ENCODE measurements at places on chromosomes 1 and 21. TPM values are rescaled to one million over a fixed set of nuclear protein-coding genes. Genes with fewer than 3 reads are reported as not detected.

DNA sequence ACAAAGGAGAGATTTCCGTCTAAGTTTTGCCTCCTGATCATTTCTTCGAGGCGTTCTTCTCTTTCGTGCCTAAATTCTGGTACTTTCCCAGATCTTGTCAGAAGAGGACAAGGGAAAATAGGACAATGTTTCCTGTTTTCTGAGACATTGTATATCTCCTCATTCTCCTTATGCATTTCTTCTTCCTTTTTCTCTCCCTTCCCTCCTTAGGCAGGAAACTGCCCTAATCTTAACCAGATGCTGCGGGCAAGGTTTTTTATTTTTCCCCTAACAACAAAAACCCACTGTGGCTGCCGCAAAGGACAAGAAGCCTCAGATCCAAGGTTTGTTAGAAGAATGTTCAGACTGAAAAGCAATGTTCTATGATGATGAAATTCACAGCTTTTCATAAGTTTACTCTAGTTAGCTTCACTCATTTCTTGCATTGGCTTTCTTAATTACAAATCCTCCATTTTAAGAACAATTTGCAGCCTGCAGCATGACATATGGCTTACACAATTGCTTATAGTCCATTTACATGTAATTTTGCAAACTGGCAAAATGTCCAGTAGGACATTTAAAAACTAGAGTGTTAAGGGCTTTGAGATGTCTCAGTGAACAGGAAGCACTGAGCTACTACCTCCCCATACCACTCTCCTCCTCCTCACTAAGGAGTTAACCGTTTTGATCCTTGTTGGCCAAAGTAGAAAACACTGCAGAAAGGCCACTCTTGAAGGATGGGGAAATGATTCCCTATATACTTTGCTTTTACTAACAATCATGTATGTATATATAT lies 624 bp downstream of the CTSK start:
- no peaks in the 10 kb centered on the region for H3K27me3 ChIP-seq
- DNase-seq: no peak
- peak overlapping the region; percentile 61 for H3K27ac ChIP-seq
- H3K36me3 ChIP-seq: peaks cover 6% of the 10 kb centered on the region
- H3K4me3 ChIP-seq: peak overlapping the region; percentile 23

DNA sequence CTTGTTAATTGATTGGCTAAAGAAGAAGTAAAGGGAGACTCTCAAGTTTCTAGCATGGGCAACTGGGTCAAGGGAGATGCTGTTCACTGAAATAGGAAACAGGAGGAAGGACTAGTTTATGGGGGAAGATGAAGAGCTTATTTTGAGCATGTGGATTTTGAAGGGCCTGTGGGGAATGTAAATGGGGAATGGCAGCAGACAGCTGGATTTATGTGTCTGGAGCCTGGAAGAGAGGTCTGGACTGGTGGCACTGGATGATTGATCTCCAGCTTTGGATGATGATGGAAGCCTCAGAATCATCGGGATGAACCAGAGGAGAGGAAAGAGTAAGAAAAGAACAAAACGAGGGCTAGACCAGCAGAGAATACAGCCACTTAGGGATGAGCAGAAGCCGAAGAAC lies 54.9 kb upstream of the ENAH start:
- no peak for DNase-seq
- H3K4me3 ChIP-seq: no peak overlapping the region
- no peak overlapping the region for H3K27ac ChIP-seq
- H3K27me3 ChIP-seq: no peaks in the 10 kb centered on the region
- H3K4me1 ChIP-seq: peaks cover 16% of the 10 kb centered on the region
- no peaks in the 10 kb centered on the region for H3K36me3 ChIP-seq

GRCh38 chr1:194717334-194717733 lies 1530.9 kb upstream of the B3GALT2 start:
- DNase-seq: no peak
- no peaks in the 10 kb centered on the region for H3K4me1 ChIP-seq
- H3K27ac ChIP-seq: no peak overlapping the region
- H3K27me3 ChIP-seq: no peaks in the 10 kb centered on the region
- H3K4me3 ChIP-seq: no peak overlapping the region
- H3K36me3 ChIP-seq: no peaks in the 10 kb centered on the region

- no peak overlapping the region for H3K27ac ChIP-seq
- no peaks in the 10 kb centered on the region for H3K36me3 ChIP-seq
- no peak overlapping the region for H3K4me3 ChIP-seq
- no peak for DNase-seq
- peaks cover 12% of the 10 kb centered on the region for H3K4me1 ChIP-seq
Measured at GRCh38 chr21:33850401-33850800, 65.2 kb downstream of the ATP5PO start.

Gene OR10K1
- not detected for total RNA-seq

Gene TMEM200B
- total RNA-seq: 4.6 TPM

Gene IGSF3
- 60.0 TPM for total RNA-seq

Gene PLEKHO1
- 6.8 TPM for total RNA-seq

Gene DEPDC1
- total RNA-seq: 10.6 TPM

Measured in esophagus squamous epithelium (tissue), 5 donors.